NCI-H2227 treated with DMSO at 0.1 percent for 48 hours (cell line): ENCODE measurements at places on chromosomes 2 and 18.

- DNase-seq = peak; percentile 56
Observed at GRCh38 chr18:39340418-39340817, 1774.8 kb upstream of the CELF4 start.

DNA sequence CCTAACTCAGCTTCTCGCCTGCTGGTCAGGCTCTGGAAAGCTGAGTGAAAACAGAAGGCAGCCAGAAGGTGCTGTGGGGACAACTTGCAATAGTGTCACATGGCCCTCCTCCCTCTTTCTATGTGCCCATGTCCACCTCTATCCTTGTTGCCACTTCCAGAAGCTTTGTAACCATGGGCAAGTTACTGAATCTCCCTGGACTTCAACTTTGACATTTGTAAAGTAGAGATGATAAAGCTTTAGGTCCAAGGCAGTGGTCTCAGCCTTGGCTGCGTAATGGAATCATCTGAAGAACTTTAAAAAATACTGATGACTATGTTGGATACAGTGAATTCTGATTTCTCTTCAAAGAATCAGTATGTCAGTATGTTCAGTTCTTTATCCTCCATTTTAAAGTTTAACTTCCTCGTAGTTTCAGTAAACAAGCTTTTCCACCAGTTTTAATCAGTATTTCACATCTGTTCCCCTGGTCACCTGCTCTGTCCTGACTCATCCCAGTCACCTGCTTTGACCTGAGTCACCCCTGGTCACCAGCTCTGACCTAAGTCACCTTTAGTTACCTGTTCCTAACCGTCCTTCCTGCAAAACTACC, 245.2 kb upstream of the STON1 start:
- no peak for DNase-seq

GRCh38 chr18:68679528-68679927, 35.4 kb downstream of the TMX3 start:
- no peak for DNase-seq

- DNase-seq = no peak
Observed at GRCh38 chr2:10241641-10242430, 60.9 kb upstream of the HPCAL1 start.

GRCh38 chr2:140376686-140377085, 1596.5 kb upstream of the NXPH2 start:
- no peak for DNase-seq

- no peak for DNase-seq
Observed at GRCh38 chr2:233417282-233417681, 63.0 kb downstream of the DGKD start.

DNA sequence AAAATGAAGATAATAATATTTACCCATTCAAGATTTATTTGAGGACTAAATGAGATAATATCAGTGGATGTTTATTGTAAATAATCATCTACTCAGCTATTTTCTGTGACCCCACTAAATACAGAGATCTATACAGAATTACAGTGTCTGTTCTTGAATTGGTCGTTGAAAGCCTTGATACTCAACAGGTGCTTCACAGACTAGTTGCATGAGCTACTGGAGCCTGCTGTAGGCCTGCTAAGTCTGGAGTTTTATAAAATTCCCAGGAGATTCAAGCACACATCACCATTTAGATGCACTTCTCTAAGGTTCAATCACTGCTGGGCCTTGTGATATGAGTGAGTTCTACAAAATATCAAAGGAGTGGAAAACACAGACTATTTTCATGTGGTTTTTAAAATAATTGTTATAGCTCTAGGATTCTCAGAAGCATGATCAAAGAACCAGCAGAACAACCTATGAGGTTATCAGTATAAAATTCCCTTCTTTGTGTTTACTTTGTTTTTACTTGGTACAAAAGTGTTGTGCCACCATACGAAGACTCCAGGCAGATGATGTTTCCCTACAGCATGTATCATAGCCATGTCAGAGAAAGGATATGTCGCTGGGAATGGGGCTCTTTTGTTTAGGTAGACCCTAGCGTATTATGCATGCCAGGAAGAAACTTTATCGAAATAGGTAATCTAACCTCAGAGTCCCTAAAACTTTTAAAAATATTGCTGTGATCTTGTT, 7.1 kb downstream of the SULT1C4 start:
- no peak for DNase-seq

DNA sequence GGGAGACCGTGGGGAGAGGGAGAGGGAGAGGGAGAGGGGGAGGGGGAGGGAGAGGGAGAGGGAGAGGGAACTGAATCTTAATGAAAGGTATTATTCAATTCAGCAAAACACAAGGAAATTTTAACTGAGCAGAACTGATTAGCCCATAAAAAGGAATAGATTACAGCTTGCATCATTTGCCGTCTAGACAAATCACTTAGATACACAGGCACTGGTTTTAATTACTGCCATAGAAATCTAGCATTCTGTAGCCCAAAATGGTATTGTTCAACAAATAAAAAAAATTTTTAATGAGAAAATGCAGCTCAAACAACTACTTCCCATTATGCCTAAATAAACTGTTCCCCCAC, 7.9 kb upstream of the KCNF1 start:
- no peak for DNase-seq

DNA sequence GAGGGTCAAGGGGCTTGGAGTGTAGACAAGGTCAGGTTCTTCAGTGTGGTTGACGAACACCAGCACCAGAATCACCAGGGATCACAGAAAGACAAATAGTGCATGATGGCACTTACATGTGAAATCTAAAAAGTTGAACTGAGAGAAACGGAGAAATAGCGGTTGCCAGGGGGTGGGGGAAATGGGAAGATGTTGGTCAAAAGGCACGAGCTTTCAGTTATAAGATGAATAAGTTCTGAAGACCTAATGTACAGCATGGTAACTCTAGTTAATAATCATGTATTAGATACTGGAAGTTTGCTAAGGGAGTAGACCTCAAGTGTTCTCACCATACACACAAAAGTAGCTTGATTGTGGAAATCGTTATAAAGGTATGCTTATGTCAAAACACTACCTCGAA, 43.7 kb upstream of the DARS1 start:
- no peak for DNase-seq

DNA sequence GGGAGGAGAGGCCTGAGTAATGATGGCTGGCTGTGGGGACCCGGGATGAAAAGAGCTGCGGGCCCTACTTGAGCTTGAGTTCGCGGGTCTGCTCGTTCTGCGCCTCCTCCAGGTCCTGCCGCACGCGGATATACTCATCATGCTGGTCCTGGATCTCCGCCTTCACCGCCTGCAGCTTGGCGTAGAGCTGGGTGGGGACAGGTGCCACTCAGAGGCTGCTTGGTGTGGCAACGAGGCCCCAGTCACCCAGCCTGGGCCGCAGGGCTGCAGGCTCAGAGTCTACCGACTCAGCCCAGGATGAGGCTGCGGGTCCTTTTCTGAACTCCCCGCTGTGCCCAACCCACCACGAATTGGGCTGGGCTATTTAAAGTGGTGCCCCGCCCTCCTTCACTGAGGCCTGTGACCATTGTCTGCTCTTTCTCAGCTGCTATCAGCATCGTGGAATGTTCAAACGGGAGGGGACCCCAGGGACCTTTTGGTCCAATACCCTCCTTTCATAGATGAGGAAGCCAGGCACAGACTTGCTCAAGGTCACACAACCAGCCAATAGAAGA, 28.0 kb downstream of the KIF3C start:
- no peak for DNase-seq

DNA sequence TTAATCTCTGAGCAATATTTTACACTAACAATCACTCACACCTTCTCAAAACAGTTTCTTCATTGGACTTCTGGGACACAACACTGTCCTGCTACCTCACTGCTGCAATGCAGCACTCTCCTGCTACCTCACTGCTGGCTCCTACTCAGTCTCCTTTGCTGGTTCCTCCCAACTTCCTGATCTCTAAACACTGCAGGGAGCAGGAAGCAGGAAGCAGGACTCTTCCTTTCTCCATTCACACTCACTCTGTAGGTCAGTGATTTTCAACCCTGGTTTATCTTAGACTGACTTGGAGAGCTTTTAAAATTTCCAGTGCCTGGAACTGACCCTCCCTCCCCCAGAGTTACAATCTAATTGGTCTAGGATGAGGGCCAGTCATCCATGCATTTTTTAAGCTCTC, 243.4 kb upstream of the RBBP8 start:
- DNase-seq = no peak

- DNase-seq = no peak
Observed at GRCh38 chr18:68056936-68057335, 540.4 kb upstream of the DSEL start.

- DNase-seq = no peak
Observed at GRCh38 chr2:66581339-66582103, 146.6 kb downstream of the MEIS1 start.

- DNase-seq = peak; percentile 98
Observed at GRCh38 chr2:178865146-178865936, 58.1 kb upstream of the TTN start.

DNA sequence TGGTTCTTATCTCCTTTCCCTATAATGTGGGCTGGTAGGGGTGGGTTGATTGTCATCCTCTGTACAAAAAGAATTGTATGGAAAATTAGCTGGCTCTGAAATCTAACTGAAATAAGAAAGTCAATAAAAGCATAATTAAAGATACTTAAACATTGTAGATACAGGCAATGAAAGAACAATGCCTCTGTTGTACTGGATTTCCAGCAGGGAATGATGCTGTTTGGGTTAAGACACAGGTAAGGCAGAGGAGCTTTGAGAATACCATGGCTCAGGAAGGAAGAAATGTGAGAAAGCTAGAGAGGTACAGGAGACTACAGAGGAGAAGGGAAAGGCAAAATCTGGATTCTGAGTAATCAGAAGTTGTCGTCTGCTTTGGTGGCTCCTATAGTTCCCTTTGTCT, 10.1 kb downstream of the DTNA start:
- DNase-seq = no peak

- DNase-seq = no peak
Observed at GRCh38 chr2:240528406-240529040, 29.3 kb downstream of the ANKMY1 start.

DNA sequence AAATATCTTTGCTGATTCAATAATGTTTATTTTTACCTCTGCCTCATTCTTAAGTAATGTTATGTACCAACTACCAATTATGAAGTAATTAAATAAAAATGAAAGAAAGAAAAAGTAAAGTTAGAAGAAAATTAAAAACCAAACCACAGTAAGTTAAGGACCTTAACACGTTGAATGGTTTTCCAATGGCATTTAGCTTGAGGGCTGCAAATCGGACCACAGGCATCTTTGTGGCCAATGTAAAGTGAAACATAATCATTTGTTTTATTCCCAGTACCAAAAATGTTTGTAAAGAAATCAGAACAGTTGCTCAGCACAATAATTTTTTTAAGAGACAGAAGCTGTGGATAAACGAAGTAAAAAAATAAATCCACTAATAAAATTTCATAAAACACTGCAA, 1455.5 kb upstream of the ZEB2 start:
- no peak for DNase-seq

- no peak for DNase-seq
Observed at GRCh38 chr18:79203017-79203605, 133.9 kb downstream of the ATP9B start.

GRCh38 chr2:172464400-172465129, 37.2 kb downstream of the ITGA6 start:
- no peak for DNase-seq

DNA sequence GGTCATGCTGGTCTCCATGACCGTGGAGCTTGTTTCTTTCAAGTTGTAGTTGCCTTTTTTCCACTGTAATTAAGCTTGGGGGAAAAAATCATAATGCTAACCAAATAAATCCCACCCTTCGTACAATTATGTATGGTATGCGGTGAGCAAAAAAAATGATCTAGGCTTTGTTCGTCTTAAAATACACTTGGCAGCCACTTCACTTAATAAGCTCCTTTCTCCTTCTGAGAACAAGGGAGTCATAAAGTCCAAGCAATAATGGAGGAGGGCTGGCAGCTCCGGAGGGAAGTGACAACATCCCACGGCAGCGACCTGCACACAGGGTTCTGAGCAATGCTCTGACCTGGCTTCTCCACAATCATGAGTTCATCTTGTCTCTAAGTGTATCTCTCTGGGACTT, 91.2 kb upstream of the KLHL29 start:
- peak; percentile 45 for DNase-seq

DNA sequence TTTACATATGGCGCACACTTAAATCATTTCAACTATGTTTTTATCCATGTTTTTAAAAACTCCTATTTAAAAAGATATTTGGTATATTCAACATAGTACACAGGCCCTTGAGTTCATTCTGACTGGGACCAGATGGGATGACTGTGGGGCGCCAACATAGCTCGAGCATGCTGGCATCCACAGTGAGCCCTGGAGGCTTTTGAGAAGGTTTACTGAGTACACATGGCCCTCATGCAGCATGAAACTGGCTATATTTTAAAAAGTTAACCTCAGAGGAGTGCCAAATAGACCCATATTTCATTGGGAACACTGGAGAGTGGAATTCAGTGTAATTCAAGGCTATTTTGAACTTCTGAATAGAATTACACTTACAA, 83.6 kb downstream of the CCDC85A start:
- no peak for DNase-seq

DNA sequence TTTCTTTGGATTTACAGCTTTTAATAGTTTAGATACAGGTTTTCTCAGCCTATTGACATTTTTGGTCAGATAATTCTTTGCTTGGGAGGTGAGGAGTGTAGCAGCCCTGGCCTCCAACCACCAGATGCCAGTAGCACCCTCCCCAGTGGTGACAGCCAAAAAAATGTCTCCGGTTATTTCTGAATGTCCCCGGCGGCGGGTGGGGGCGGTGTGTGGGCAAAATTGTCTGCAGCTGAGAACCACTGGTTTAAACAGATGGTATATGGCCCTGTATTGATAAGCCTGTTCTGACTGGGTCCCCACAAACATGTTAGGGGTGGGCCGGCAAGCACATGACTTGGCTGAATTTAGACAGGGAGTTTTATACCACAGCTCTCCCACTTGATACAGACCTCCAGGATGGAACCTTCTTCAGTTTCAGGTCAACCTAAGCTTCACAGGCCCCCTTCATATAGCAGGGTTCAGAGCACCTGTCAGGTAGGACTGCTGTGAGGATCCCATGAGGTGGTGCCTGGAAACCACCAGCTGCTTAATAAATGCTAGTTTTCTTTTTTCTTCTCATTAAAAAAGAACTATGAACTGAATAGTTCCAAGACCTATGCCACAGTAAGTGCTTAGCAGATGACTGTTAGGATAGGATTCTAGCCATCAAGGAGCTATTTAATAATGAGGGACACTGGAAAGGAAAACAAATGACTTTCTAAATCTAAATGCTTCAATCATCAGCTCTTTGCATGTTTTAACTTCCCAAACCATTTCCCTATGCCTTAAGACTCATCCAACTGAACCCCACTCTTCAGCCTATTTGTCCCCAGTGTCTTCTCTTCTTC, 18.1 kb downstream of the LPIN2 start:
- no peak for DNase-seq

DNA sequence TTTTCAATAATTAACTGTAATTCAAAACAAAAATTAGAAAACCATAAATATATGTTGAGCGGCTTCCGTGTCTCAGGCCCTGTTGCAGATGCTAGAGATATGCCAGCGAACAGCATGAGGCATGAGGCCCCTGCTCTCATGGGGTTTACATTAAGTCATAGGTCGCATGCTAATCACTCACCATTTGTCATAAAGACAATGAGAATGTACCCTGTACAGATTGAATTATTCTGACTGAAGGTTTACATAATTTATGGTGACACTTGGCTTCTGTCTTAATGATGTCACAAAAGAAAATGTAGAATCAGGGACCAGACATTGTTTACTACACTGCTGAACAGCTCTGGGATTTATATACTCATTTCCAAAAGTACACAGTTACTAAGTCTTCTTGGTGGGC, 5.9 kb upstream of the VAPA start:
- DNase-seq = no peak
